ENCODE measurements at places on chromosomes 2 and 18.

GRCh38 chr2:216882876-216883275, 23.0 kb upstream of the TNP1 start:
- no peak for DNase-seq

DNA sequence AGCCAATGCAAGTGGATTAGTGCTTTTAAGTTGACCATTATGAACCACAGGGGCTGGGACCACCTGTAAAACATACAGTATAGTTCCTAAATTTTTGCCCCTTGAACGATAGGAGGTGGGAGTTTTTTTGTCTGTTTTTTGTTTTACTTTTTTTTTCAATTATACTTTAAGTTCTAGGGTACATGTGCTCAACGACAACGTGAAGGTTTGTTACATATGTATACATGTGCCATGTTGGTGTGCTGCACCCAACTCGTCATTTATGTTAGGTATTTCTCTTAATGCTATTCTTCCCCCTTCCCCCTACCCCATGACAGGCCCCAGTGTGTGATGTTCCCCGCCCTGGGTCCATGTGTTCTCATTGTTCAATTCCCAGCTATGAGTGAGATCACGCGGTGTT, 1797.9 kb upstream of the PIK3C3 start:
- no peak for DNase-seq

- no peak for DNase-seq
These were observed 383.9 kb upstream of the HS6ST1 start for GRCh38 chr2:128702616-128703015.

- DNase-seq, result no peak
These were observed 61.8 kb downstream of the BIN1 start for GRCh38 chr2:127044977-127045661.

- no peak for DNase-seq
These were observed 42.4 kb downstream of the MBD2 start for GRCh38 chr18:54181856-54182602.

- no peak for DNase-seq
These were observed 123.8 kb downstream of the CAPN13 start for GRCh38 chr2:30683236-30683956.

GRCh38 chr2:187148059-187148714, 299.2 kb upstream of the ZSWIM2 start:
- no peak for DNase-seq

DNA sequence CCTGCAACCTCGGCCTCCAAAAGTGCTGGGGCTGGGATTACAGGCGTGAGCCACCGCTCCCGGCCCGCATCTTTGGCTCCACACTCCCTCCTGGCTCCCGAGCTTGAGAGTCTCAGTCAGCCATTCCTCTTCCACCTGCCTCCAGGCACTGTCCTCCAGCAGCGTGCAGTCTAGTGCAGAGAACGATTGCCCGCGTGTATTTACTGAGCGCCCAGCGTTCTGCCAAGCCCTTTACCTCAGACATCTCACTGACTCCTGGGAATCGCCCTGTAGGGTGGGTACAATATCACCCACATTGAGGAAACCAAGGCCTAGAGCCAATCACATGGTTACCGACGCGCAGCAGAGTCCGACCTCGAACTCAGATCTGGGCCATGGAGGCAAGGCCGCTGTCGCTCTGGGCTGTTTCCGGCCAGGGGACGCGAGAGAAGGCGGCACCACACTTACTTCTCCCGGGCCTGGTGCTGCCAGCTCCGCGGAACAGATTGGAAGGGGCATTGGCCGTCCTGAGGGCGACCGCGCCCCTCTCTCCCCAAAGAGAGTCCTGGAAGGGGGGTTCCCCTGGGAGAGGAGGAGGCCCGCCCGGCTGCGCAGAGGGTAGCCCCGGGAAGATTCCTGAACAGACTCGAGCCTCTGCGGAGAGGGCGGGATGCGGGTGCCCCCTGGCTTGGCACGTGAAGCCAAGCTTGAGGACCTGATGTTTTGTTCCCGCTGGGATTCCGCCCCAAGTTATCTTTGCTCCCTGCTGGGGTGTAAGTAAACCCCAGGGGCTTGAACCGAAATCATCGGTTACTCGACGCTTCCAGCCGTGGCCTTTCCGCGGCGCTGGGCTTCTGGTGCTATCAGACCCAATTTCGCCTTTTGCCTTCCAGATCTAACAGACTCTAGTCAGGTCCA, 5.2 kb upstream of the DLX2 start:
- DNase-seq, result no peak

- no peak for DNase-seq
These were observed 24.1 kb downstream of the GLS start for GRCh38 chr2:190904640-190905261.

DNA sequence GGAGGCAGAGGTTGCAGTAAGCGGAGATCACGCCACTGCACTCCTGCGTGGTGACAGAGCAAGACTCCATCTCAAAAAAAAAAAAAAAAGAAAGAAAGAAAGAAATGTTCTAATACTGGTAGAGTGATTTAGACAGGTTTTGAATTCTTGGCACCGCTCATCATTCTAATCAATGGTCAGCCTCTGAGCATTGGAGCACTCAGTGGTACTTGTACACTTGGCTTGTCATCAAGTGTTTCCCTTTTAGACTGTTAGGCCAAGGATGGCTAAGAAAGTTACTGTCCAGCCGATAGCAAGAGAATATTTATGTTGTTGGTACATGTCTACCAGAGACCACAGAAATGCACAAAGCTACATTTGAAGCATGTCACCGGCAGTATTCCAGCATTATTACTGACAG, 444.1 kb upstream of the RAB12 start:
- DNase-seq, result no peak

GRCh38 chr2:162731917-162732804, 106.4 kb downstream of the KCNH7 start:
- no peak for DNase-seq

DNA sequence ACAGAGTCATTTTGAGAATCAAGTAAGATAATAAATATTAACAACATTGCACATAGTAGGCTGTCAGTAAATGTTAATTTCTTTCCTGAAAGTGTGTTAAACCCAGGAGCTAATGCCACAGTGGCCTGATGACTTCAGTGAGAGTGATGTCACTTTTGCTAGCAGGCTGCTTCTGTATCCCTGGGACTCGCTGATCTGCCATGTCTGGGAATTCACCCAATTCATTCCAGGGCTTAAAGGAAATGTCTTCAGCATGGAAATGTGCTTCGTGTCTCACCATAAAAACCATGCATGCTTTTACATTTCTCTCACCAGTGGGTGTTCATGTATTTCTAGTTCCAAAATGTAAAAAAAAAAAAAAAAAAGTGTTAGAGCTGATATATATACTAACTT, 56.8 kb upstream of the MAPRE3 start:
- no peak for DNase-seq

DNA sequence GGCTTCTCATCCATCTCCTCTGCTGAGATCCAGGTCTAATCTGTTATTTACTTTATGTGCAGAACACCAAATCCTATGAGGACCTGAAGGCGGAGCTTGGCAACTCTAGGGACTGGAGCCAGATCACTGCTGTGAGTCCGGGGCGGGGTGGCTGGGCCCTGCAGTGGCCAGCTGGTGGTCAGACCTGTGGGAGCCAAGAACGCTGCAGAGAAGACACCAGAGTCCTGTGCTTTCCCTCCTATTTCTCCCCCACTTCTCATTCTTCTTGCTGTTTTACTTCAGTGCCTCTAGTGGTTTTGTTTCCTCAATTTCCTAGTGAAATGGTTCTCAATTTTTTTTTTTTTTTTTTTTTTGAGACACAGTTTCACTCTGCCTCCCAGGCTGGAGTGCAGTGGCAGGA, 19.7 kb downstream of the VIL1 start:
- DNase-seq, result no peak

GRCh38 chr2:37644191-37644590, 27.3 kb downstream of the CDC42EP3 start:
- DNase-seq, result no peak

- no peak for DNase-seq
These were observed 102.2 kb downstream of the PIEZO2 start for GRCh38 chr18:11047156-11047555.

DNA sequence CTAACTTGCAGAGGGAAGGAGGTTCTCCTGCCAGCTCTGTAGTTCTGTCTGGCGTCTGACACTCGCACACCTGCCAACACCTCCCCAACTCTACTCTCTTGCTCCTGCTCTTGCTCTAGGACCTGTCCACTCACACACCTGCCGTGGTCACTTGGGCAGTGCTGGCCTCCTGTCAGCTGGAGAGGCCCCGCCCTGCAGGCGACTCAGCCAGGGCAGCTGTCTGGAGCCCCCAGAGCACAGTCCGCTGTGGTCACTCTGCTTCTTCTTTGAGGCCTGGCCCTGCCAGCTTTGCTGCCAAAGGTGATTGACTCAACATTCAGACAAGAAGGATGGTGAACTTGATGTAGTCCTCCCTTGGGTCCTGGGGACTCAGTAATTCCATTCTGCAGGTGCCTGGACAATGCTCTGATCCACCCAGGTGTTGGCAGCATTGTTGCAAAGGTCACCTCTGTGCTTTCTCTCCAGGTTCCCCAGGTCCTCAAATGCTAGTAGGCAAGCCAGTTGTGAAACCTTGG, 18.7 kb downstream of the TPO start:
- DNase-seq, result no peak

DNA sequence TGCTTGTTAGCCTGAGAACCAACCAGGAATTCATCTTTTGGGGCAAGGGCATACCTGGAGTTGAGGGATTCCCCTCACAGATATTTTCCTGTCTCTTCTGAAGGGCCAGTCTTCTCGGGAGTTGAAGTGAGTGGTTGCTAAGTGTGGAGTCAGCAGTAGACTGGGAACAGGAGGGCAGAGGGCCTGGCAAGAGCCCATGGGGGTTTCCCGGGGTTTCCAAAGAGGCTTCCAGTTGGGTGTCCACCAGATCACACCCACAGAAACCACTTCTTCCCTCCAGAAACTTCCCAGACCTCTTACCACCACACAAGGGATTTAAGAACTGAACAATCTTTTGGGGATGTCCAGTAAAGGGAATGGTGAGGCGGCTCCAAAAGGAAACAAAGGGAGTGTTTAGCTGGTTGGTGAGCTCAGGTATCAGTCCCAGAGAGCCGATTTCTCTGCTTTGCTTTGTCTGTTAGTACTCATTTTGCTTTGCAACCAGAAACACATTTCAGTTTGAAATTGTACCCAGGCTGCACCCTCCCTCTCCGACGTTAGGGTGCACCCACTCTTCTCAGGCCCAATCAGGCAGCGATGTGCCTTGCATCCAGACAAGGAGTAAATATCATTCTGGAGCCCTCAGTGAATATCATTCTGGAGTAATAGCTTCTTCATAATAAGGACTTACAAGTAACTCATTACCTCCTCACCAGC, 47.5 kb upstream of the SPATS2L start:
- no peak for DNase-seq

DNA sequence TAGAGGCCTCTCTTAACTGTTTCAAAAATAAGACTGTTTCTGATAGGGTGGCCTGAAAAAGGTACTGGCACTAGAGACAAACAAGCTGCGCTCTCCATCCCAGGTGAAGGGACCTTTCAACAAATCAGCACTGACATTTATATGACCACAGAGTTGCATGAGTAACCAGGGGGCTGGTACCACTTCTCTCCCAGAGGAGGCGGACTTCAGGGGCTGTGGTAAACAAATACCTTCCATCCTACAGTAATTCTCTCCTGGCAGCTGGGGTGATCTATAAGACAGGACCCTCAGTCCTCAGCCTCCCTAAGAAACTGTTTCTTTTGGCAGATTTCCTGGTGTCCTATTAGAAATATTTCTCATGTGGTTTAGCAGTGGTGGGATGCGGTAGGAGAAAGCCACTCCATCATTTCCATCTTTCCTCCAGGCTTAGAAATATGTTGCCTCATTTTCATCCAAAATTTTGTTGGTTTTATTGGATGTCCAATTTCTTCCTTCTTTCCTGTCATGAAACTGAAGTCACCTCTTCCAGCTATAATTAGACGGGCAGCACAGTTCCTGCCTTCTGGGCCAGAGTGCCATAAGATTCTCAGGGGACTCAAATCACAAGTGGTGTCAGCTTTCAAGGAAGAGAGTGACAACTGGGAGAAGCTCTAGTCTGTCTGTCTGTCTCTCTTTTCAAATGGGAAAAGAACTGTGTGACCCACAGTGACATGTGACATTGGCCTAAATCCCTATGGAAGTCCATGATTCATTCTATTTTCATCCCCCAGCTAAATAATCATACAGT, 96.4 kb downstream of the CYRIA start:
- DNase-seq, result no peak

GRCh38 chr2:190695739-190696138, 46.9 kb downstream of the NAB1 start:
- no peak for DNase-seq

DNA sequence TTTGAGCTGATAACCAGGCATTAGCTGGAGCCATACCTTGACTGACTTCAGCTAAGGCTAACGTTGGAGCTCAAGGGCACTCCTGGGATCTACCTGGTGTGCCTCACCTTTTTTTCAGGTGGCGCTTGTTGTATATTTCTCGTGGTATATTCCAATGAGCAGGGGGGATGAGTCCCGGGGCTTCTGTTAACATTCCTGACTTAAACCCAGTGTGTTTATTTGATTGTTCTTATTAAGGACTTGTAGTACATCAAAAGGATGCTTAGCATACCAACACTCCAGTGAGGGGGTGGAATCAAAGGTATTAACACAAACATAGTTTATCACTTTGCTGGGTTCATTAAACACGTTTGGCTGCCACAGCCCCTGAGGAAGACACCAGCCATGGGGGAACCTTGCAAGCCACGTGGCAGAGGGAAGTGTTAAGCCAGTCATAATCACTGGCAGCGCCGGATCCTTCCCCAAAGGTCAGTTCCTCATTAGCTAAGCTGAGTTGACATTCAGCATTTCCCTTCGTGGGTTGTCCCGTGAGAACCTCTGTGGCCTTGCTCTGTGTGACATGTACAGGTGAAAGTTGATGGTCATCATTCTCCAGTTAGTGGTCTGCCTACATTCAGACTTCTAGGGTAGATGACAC, 119.5 kb upstream of the MCFD2 start:
- no peak for DNase-seq

GRCh38 chr2:138279871-138280270, 221.7 kb upstream of the SPOPL start:
- DNase-seq, result no peak

DNA sequence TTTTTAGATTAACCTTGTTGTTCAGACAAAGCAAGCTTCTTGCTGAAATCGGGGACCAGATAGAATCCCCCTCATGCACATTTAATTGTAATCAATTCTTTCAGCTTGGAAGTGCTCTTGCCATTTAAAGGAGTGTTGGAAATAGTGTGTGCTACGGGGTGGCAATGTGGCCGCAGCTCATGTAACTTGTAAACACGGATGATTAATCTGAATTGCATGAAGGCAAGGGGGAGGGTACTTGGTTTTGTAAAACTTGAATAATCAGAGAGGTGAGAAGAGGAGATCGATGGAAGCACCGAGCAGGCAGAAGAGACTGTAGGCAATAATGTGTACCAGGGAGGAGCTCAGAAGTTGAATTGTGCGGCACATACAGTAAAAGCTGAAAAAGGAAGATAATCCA, 273.5 kb downstream of the PTGR3 start:
- DNase-seq, result no peak

DNA sequence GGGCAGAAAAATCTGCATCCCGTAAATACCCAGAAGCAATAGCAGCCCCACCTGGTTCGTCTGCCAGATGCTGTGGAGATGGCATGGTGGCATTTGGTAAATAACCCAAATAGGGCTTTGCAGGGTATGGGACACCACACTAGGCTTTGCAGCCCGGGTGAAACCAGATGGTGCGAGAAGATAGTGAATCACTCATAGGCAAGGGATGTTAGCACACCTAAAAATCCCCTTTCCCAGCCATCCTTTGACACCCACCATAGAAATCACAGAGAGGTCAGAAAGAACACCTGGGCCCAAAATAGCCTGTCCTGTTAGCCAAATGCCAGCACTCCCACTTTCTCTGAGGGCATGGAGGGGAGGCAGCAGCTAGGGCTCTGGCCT, 47.6 kb downstream of the BCL11A start:
- no peak for DNase-seq
